ENCODE measurements at places on chromosomes 13 and 19.

DNA sequence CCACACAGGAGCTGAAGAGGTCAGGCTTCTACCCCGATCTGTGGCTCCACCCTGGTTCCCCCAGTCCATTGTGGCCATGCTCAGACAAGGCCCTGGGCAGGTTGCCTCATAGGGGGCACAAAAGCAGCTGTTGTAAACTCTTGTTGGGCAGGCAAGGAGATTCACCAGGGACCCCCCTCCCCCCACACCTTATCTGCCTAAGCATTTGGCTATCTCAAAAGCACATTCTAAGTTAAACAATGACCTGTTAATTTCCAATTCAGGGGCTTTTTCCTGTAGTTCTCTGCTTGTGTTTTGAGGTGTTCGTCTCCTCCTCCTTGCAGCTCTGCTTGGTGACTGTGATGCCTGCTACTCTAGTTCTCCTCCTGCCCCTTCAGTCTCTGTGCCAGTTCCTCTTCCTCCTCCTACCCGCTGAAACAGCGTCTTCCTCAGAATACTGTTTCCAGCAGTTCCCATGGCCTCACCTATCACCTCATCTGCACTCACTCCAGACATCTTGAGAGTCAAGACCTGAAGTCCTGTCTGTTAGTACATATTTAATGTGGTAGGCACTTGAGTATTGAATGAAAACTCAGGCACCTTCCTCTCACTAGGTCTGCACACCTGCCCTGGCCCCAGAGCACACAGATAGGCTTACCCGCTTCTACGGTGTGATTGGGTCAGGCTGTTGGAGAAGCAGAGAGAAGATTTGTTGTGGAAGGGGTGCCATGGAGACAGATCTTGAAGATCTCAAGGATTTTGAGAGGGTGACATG is 31.7 kb downstream of the SPATA13 start:
- DNase-seq = no peak

DNA sequence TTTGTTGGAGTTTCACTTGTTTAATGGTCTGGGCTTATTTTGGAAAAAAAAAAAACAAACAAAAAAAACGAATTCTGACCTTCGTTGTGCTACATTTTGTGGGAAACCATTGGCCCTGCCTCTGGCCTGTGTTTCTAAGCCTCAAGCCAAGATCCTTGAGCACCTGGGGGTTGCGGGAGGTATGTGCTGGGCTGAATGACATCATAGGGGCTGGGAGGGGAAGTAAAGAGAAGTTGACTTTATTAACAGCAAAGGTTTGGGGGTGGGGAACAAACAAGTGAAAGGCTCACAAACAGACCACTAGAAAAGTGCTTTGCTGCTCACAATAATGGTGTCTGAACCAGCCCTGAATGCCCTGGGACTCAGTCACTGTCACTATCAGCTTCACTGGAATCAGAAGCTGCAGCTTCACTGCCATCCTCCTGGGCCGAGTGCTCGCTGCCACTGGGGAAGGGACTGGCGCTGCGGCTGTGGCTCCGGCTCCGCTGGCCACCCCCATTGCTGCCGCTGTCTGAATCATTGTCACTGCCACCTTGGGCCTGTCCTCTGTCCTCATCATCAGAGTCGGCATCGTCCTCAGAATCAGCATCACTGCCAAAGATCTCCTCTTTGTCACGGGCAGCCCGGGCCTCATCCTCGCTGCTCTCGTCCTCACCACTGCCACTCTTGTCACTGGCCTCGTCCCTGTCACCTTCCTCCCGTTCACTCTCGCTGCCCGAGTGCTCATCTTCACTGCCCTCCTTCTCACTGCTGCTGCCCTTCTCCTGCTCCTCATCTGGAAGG is 5.1 kb downstream of the PAF1 start:
- DNase-seq = no peak

DNA sequence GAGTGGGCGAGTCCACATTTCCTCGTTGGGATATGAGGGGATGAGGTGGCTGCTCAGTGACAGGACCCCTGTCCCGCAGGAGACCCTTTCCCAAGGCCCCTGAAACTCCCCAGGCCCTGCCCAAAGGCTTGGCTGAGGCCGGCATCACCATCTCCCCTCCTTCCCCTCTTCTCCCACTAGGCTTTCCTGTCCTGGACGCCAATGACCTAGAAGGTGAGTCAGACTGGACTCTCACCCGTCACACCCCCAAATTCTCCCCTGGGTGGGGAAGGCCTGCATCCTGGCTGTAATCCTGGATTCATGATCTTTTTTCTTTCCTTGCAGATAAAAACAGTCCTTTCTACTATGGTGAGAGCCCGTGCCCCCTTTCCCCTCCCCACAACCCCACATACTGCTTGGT is 5.3 kb downstream of the FXYD3 start:
- no peak for DNase-seq

DNA sequence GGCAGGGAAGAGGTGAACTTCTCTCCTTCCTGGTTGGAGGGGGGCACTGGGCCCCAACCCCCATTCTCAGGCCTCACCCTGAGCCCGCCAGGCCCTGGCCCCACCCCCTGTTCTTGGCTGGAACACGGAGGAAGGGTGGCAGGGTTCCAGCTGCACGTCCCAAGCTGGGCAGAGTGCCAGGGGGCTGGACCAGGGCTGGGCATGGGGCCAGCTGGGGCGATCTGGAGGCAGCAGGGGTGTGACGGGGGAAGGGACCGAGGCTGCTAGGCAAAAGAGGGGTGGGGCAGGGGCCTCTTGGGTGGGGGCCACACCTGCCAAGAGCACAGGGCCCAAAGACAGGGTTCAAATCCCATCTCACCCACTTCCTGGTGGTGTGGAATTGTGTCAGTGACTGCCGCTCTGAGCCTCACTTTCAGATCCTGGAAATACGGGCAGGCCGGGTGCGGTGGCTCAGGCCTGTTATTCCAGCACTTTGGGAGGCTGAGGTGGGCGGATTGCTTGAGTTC is 2.2 kb downstream of the HIF3A start:
- DNase-seq = no peak

DNA sequence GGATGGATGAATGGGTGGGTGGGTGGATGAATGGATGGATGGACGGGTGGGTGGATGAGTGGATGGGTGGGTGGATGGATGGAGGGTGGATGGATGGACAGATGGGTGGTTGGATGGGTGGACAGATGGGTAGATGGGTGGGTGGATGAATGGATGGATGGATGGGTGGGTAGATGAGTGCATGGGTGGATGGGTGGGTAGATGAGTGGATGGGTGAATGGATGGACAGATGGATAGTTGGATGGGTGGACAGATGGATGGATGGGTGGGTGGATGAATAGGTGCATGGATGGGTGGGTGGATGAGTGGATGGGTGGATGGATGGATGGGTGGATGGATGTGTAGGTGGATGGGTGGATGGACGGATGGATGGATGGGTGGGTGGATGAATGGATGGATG is 17.8 kb downstream of the SHC2 start:
- no peak for DNase-seq

DNA sequence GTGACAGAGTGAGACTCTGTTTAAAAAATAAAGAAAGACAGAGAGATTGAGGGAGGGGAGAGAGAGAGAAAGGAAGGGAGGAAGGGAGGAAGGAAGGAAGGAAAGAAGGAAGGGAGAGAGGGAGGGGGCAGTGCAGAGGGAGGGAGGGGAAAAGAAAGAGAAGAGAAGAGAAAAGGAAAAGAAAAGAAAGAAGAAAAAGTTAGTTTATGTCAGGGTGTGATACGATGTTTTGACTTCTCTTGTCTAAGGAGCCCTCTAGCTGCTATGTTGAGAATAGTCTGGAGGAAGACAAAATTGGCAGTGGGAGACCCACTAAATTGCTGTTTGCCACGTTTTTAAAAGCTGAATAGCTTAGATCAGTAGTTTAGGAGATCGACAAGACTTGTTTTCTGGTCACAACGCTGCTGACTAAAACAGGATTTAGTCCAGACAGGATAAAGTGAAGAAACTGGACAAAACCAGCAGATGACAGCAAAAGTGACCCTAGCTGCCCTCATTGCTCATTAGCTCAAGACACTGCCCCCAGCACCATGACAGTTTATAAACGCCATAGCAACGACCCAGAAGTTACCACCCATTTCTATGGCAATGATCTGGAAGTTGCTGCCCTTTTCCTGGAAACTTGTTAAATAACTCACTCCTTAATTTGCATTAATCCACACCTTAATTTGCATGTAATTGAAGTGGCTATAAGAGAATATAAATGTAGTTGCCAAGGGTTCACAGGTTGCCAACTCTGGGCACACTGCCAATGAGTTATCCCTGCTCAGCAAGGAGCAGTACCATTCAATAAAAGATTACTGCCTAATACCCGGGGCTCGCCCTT is 11.1 kb downstream of the TEX101 start:
- no peak for DNase-seq

- DNase-seq = no peak
Measured at GRCh38 chr13:51412431-51412830, 40.4 kb downstream of the INTS6 start.

- DNase-seq = no peak
Measured at GRCh38 chr19:44527554-44527953, 1.9 kb downstream of the CEACAM20 start.

GRCh38 chr13:92836171-92836570 is 390.4 kb upstream of the GPC6 start:
- no peak for DNase-seq

DNA sequence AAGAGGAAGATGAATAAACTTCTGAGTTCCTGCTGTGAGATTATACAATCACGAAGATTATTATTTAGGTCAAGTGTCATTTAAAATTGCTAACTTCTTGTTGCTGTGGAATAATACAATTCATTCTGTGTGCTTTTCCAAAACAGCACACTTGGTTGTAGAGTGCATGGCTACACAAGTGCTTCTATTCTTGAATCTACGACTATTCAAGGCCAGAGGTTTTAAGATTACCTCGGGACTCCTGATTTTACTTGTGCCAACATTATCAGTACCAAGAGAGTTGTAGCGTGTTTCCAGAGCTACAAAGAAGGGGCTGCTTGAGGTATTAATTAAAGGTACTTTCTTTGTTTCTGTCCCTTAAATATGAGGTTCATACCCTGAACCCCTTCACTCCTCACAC is 234.0 kb upstream of the PCDH9 start:
- DNase-seq = no peak

GRCh38 chr19:17322854-17323253 is 11.8 kb downstream of the ANO8 start:
- DNase-seq = no peak

DNA sequence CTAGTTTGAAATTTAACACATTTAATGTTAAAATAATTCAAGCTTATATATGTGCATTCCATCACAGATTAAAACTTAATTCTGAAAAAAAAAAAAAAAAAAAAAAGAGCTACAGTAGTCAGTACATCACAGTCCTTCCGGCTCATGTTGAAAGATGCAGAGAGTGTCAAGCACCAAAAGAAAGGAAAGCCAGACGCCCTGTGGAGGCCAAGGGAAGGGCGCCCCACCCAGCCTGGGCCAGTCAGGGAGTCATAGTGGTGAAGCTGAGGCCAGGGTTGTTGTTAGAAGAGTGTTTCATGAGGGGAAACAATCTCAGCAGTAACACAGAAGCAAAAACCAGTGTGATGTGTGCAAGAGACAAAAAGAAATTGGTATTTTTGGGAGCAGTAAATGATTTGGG is 375.3 kb downstream of the MTUS2 start:
- DNase-seq = no peak

- no peak for DNase-seq
Measured at GRCh38 chr13:111410232-111411021, 90.0 kb downstream of the TEX29 start.

- no peak for DNase-seq
Measured at GRCh38 chr19:48645620-48646000, 377 bp downstream of the CA11 start.

- DNase-seq = no peak
Measured at GRCh38 chr19:6495947-6496346, 6.2 kb downstream of the TUBB4A start.

DNA sequence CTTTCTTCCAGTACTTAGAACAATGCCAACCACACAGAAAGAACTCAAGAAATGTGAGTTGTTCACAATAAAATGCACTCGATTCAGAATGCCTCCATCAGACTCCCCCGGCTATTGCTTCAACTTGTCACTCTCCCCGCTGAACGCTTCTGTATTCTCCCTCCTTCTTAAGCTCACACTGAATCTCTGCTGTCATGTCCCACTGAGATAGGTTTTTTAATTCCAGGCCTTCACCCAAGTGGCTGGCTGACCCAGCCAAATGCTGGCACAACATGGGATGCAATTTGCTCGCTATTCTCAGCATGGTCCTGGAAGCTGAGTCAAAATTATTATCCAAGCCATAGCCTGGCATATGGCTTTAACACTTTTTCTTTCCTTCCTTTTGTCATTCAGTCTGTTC is 76.8 kb upstream of the SERP2 start:
- no peak for DNase-seq

- no peak for DNase-seq
Measured at GRCh38 chr19:49614096-49614833, 23.3 kb downstream of the PRR12 start.

DNA sequence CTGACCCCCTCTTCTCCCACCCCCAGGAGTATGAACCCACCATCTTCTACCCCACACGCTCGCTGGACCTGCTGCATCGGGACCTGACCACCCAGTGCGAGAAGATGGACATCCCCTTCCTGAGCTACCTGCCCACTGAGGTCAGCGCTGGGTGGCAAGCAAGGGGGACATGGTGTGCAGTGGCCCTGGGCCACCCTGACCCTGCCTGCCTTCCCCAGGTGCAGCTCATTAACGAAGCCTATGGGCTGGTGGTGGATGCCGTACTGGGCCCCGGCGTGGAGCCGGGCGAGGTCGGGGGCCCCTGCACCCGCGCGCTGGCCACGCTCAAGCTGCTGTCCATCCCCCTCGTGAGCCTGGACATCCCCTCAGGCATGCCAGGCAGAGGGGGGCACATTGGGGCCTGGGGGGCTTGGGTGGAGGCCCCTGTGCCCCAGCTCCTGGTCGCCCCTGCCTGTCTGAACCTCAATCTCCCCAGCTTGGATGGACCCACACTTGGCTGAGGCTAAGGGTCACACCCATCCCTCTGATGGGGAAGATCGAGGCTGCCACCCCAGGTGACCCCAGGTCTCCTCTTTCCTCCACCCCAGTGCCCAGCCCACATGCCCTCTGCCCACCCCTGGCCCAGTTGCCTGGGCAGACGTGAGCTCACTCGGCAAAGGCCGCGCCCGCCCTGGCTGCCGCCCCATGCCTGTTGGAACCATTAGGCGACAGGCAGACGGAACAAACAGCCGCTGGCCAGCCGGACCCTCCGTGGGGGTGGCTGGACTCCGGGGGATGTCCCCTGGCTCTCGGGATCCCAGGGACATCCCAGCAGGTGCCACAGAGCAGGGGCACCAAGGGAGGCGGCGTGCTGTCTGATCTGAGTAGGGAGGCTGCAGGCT is 2.5 kb upstream of the CILP2 start:
- DNase-seq = no peak
